Glutamatergic neuron (in vitro differentiated cells): ENCODE measurements at places on chromosomes 5 and 9.

- no peak for DNase-seq
Measured at GRCh38 chr9:27303219-27303618, 6.3 kb upstream of the EQTN start.

DNA sequence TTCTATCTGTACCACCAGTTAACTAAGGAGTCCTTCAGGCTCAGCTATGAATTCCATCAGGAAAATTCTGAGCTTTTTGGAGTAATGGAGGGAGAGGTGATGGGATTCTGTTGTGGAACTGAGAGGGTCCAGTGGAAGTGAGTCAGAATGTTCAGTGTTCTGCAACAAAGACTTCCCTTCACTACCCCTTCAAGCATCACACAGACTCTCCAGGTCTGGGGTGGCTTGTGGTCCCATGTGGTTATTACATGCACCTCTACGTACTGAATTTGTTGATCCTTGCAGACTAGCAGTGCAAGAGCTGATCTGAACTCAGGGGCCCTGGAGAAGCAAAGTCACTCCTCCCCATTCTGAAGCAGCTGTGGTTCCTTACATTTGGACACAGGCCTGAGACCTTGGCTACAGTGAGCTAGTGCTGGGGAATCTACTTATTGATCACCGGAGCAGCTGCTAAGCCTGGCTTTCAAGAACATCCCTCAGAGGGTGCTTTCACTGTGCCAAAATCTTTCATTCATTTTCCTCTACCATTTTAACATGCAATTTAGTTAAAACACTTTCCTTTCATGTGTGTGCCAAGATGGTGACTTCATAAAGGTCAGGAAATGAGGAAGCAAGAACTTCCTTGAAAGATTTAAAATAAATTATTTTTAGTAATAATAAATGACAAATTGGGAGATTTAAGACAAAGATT is 75.0 kb upstream of the TNC start:
- DNase-seq = no peak

DNA sequence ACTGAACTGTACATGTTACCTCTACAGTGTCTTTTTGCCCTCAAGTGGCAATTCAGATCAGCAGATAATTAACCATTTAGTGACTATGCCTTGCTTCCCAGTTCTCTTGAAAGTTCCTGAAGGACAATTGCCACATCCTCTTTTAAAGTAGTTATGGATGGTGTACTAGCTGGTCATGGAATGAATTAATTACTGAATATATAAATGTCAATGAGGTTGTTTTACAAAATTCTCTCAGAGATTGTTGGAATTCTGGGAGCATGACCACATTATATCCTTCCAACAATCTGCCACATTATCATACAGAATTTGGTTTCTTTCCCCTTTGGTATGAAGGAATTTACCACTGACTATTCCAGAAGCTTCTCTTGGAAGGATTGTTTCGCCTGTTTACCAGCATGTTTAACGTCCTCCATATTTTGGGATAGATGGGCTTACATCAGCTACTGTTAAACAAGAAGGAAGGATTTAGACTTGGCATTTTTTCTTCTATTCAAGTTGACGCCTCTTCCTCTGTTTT is 176.4 kb downstream of the CD180 start:
- no peak for DNase-seq

GRCh38 chr9:77176686-77177142 is 620 bp upstream of the VPS13A start:
- no peak for DNase-seq

GRCh38 chr9:135579356-135579755 is 17.8 kb downstream of the PAEP start:
- no peak for DNase-seq

DNA sequence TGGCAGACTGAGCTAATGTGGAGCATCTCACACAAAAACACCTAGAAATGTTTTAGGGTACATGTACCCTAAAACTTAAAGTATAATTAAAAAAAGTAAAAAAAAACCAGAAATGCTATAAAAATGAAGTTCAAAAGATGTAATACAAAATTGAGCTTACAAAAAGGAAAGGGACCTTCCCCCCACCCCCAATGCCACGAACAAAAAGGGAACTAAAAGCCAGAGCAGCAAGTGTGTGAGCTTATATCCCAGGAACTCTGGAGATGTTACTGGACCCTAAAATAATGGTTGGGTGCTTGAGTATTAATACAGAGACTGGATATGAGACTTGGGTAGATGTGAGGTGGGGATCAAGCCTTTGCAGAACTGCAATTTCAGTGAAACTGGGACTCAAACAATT is 11.0 kb downstream of the SPATA9 start:
- DNase-seq = no peak

GRCh38 chr5:45110399-45110798 is 301.7 kb downstream of the MRPS30 start:
- DNase-seq = no peak

DNA sequence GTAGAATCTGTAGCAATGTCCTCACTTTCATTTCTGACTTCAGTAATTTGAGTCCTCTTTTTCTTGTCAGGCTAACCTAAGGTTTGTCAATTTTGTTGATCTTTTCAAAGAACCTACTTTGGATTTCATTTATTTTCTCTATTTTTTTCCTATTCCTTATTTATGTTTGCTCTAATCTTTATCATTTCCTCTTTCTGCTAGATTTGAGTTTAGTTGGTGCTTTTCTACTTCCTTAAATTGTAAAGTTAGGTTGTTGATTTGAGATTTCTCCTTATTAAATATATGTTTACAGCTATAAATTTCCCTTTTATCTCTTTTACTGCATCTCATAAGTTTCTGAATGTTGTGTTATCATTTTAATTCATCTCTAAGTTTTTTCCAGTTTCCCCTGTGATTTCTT is 75.1 kb upstream of the FAM120A start:
- DNase-seq = no peak

- peak; percentile 32 for DNase-seq
Measured at GRCh38 chr5:149414405-149415065, 35.4 kb upstream of the IL17B start.

- no peak for DNase-seq
Measured at GRCh38 chr9:108275906-108276305, 579.9 kb downstream of the ACTL7B start.

DNA sequence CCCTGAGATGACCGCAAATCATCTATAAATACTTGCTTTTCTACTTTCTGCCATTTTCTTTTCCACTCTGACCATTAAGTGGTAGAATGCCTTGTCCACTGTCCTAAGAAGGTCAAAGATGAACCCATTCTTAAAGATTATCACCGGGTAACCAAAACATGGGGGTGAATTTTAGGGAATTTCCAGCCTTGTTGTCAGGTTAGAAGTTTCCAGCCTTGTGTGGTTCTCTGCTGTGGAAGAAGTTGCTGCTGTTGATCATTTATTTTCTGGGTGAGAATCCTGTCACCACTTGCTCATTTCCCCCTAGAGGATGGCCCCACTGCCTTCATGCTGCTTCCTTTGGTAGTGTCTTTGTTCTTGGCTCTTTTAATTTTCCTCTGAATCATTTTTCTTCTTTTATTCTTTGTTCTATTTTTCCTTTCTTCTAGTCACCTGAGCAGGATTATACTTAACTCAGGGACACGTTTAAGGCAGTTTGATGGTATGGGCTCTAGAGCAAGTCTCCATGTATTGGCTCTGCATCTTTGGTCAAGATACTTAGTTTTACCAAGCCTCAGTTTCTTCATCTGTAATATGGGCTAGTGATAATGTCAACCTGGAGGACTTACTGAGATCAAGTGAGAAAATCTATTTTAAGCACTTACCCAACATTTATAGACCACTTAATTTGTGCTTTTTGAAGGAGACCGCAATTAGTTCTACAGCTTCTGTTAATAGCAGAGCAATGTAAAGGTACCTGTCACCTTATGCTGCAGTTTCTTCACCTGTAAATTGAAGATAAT is 266.2 kb downstream of the ARHGAP26 start:
- no peak for DNase-seq

GRCh38 chr9:61673664-61674381 is 484.0 kb downstream of the SPATA31A7 start:
- no peak for DNase-seq

DNA sequence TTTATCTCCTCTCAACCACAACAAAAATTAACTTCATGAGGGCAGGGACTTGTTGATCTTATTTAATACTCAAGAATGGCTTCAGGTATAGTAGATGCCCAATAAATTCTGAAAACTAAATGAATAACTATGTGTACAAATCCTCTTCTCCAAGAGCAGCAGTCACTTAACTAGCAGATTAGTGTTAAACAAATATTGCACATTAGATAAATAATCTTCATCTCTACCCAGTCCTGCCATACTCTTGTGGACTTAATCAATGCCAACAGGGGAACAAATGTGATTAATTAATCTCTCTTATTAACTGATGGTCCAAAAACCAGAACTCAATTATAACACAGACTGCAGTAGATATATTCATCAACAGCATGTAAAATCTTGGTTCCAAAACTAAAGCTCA is 15.0 kb upstream of the ITGA1 start:
- no peak for DNase-seq

GRCh38 chr9:9091387-9091786 is 1291.8 kb upstream of the DMAC1 start:
- DNase-seq = no peak

DNA sequence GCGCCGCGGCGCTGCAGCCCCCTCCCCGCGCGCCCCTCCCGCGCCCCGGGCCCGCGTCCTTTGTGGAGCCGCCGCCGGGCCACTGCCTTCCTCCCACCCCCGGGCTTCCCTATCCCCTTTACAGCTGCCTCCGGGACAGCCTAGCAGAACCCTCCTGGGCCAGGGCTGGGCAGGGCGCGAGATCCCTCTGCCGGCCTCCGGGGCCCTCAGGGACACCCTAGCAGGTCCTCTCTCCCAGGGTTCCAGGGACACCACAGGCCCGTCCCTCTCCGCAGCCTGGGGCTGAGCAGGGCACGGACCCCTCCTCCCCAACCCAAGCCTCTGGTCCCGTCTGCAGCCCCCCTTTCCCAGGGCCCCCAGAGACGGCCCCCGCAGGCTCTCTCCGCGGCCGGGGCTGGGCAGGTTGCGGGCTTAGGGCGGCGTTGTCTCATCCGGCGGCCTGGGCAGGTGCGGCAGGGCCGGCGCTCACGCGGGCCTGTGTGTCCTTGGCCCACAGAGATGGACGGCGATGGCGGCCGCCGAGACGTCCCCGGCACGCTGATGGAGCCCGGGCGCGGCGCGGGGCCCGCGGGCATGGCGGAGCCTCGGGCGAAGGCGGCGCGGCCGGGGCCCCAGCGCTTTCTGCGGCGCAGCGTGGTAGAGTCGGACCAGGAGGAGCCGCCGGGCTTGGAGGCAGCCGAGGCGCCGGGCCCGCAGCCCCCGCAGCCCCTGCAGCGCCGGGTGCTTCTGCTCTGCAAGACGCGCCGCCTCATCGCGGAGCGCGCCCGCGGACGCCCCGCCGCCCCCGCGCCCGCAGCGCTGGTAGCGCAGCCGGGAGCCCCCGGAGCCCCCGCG is 710 bp downstream of the WNK2 start:
- DNase-seq = peak; percentile 59

GRCh38 chr5:65818592-65818991 is 96.6 kb downstream of the NLN start:
- peak; percentile 29 for DNase-seq

- DNase-seq = no peak
Measured at GRCh38 chr5:169548315-169548714, 35.3 kb upstream of the SPDL1 start.

DNA sequence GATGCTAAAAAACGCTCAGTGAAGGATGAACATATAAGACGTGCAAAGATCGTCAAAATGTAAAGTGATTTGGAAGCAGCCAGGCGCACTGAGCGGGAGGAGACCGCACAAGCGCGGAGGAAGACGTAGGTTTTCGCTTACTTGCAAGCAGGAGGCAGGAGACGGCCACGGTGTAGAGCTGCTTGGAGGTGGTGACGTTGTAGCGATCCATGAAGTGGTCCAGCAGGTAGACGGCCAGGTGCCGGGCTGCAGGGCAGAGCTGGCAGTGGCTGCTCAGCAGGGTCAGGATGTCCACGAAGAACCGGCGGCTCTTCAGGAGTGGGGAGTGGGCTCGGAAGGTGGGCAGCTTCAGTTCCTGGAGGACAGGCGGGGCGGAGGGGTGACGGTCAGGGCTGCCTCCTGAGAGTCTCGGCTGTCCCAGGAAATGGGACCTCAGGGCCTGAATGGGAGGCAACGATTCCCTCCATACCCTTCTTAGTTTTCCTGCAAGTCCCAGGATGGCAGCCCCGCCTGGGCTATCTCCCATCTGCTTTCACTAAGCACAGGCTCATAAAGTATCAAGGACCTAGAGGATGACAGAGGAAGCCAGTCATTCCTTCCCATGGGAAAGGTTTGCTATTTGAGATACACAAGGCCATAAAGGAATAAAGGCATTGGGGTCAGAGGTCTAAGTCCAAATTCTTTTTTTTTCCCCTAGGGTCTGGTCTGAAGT is 31.8 kb downstream of the CCNJL start:
- no peak for DNase-seq

- no peak for DNase-seq
Measured at GRCh38 chr5:117144086-117144485, 569.5 kb upstream of the SEMA6A start.
